Erythroblast (primary cell): ENCODE measurements at places on chromosomes 2 and 18.
A peak's percentile ranks its signal among the peaks of the same experiment; 100 is the strongest.

DNA sequence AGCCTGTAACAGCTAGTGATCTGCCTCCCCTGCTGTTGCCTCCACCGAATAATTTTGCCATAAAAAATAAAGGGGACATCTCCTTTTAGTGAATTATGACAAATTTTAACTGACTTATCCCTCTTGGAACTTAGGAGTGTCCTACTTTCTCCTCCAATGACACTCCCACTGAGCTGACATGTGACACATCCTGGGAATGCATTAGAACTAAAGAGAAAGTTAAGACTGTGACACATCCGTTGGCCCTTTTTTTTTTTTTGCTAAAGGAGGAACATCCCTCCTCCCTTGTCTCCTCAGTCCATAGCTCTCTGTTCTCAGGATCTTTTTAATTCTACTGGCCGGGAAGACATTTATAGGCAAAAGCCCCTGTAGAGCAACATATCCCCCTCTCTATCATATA is 268.2 kb downstream of the NRXN1 start:
- DNase-seq: no peak

DNA sequence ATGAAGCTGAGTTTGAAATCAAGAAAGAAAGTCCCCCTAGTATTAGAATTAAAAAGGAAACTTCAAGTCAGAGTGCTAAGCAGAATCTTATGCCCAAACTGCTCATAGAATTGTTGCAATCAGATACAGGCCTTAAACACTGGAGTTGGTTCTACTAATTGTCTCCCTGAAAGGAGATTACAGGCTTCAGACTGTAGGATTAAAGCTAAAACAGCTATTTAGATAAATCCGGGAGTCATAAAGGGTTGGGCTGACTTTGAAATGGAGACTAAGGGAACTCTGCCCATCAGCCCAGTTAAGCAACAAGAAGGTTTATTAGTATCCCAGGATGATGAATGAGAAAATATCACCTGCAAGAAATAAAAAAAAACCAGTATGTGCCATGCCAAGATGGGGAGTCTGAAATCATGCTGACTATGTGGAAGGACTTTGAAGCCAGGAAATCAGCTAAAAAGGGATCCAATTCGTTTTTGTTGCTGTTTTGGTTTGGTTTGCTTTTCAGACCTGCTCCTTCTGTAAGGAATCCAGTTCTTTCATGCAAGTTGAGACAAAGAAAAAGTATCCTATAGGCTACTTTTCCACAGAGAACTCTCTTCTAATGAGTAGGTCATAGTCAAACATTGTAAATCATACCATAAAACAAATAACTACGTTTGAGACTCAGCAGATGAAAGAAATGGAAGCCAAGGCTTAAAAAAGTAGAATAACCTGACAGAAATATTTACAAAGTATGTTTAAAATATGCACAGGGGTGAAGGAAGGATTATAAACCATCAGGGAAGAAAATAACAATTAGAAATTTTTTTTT is 37.6 kb upstream of the MSTN start:
- DNase-seq: no peak

GRCh38 chr2:88061295-88061694 is 5.7 kb upstream of the KRCC1 start:
- DNase-seq: peak; percentile 75

DNA sequence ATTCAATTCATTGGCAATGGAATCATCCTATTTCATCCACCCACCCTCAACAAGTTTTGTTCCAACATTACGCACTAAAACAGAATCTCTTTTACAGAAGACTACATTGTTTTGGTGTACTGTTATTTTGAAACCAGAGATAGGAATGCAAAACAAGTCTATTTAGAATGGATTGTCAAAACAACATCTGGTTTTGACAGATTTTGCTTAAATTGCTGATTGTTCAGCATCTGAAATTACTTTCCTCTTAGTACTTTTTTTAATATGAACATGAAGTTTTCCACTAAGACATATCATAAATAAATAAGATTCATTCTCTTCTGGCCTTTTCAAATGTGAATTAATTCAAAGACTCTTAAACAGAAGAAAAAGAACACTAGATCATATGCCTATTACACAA is 323.9 kb upstream of the TFPI start:
- DNase-seq: no peak

DNA sequence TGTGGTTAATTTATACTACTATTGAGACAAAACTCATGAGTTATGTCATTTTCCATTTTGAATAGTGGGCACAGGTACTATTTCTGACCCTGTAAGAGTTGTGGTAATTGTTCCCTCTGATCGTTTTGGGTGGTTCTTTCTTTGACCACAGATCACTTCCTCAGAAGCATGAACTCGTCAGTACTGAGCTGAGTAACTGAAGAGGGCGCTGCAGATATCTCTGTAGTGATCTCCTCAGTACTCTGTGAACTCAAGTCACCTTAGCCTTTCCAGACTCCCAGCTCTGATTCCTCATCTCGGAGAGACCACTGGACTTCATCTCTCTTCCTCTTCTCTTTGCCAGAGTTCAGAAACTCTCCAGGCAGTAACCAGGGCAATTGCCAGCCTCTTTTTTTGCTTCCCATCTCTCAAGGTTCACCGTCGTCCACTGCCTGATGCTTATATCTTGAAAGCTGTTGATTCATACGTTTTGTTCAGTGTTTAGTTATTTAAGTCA is 9.4 kb upstream of the IL1RL1 start:
- DNase-seq: peak; percentile 40

DNA sequence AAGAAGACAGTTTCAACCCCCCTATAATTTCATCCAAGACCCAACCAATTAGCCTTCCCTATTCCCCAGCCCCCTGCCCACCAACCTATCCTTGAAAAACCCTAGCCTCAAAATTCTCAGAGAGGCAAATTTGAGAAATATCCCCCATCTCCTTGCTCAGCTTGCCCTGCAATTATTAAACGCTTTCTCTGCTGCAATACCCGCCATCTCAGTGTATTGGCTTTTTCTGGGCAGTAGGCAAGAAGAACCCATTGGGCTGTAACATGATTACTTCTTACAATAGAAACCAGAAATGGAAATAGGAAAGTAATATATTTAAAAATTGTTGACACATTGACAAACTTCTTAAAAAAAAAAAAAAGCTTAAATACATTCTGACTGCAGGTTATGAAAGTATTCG is 140.6 kb upstream of the CCDC150 start:
- DNase-seq: no peak

GRCh38 chr2:110120171-110121051 is 4.8 kb upstream of the MALL start:
- no peak for DNase-seq

DNA sequence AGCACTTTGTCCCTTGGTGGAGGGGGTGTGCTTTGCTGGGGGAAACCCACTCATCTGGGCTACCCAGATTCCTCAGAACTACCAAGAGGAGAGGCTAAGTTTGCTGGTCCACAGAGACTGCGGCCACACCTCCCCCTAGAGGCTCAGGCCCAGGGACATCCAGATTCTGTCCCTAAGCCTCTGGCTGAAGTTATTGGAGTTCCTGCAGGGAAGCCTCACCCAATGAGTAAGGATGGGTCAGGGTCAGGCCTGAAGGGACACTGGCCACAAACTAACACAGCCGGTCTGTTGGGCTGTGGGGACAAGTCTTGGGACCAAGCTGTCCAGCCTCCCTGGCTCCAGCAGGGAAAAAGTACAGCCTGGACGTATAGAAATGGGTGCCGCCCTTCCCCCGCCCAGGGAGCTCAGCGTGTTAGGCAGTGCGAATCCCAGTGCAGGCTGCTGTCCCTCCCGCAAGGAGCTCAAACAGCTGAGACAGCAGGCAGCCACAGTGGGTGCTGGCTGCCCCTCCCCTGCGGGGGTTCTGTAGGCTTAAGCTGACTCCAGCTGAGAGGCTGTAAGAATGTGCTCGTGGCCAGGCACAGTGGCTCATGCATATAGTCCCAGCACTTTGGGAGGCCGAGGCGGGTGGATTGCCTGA is 86.9 kb upstream of the ARL5A start:
- DNase-seq: no peak

DNA sequence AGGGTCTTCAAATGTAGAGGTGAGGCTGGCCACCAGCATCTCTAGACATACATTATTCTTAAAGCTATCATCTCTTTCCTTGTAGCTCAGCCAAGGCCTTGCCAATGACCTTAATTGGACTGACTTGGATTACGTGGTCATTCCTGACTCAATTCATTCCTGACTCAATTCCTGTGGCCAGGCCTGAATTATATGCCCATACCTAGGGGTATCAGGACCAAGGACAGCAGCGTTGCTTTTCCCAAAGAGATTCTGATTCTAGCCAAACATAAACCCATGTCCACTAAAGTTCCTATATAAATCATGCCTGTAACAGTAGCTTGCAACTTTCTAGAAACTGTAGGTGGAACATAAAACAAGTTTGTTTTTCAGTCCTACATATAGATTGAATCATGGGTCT is 231.7 kb downstream of the ARL6IP6 start:
- no peak for DNase-seq

DNA sequence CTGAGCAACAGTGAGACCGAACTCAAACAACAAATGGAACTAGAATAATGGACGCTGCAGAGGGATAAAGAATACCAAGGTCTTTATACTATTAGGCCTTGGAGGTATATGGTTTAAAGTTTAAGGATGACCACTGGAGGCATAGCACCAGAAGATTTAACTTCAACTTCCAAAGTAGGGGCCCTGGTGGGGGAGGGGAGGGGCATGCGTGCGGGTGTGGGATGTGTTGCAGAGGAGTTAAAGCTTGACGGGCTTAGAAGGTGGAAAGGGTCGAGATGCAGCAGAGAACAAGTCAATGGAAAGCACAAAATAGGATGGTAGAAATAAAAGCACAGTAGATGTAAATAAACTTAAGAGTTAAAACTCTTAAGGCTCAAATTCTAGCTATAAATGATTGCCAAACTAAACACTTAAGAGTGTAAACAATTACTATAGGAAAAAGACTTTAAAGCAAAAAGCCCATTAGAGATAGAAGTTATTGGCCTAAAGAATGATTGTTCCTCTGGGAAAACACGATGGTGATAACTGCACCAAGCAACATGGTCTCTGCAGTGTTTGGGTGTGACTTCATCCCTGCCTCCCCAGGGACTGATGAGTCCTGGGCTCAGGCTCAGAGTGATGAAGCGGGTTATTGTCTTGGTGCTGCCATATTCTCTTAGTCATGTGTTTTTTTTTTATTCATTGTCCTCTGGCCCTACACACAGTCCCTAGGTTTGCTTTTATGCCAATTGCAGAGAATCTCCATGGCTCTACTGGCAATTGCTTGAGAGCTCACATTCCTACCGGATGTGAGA is 13.0 kb downstream of the RRM2 start:
- no peak for DNase-seq

GRCh38 chr2:41993435-41993925 is 54.3 kb upstream of the PKDCC start:
- no peak for DNase-seq

DNA sequence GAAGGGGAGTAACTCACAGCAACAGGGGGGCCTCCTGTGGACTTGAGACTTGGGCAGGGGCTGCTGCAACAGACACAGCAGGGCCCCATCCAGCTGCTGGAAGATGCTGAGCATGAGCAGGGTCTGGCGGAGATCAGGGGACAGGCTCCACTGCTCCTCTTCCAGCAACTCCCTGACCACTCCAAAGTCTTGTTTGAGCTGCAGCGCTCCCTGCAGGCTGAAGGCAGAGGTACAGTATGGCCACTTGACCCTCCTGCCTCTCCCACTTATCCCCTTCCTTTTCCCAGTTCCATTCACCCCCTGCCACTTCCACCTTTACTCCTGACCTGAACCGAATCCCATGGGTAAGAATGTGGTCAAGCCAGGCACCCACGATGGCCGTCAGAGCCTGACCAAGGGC is 2.4 kb upstream of the MRPL53 start:
- DNase-seq: no peak

DNA sequence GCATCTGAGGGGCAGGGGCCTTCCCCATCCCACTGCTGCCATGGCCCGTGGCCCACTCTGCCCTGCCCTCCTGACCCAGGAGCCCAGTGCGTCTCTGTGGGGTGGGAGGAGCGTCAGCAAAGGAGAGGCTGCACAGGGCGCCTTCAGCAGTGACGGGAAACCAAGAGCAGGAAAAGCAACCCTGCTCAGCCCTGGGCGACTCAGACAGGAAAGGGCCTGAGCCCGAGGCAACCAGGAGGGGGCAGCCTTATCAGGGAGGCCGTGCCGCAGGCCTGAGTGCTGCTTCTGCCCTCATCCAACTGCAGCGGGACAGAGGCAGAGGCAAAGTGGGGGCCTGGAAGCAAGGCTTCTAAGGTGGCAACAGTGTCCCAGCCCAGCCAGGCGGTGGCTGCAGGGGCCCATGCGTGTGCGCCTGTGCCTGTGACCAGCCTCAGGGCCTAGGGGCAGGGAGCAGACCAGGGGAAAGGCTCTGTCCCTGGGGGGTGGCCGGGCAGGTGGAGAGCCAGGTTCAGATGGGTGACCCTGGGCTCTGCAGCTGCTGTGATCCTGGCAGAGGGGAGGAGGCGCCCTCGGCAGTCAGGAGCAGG is 23.3 kb upstream of the ALPI start:
- no peak for DNase-seq

DNA sequence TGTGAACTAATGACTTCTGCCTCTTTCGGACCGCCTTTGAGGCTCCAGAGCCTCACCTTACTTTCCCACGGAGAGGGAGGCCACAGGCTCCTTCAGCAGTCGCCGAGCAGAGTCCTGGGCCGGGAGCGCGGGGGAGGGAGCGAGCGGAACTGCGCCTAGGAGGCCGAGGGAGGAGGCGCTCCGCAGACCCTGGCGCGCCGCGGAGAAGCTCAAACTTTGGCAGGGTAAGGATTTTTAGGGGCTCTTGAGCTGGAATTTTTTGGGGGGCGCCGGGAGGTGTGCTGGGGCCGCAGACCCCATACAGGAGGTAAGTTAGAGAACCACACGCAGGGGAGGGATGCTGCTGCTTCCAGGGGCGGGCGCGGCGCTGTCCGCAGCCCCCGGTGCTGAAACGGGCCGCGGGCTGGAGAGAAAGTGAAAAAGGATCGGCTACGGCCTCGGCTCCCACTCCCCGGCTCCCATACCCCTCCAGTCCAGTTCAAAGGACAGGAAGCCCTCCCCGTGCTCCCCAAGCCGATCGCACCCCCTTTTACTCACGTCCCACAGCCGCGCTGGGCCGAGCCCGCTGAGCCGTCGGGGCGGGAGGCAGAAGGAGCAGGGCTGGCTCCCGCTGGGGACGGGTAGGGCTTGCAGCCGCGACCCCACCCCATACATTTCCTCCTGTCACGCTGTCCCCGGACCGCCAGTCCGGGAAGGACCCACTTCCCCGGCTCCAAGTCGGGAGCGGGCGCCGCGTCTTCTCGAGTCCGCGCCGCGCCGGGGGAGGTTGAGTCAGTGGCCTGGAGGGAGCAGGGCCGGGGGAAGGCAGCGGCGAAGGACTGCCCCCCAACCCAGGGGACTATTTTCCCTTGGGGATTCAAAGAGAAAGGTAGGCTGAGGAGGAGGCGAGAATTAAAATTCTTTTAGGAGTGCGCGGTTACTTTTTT is at the start of gene CNGA3:
Gene CNGA3, plus strand, starts transcription at position 146 of the 926 bp plus-strand sequence. CDS start 23,520 bp downstream, outside the sequence.
- DNase-seq: peak; percentile 5
